Aortic smooth muscle cell (primary cell): ENCODE measurements at places on chromosomes 6 and 20. TPM values are rescaled to one million over a fixed set of nuclear protein-coding genes. Genes with fewer than 3 reads are reported as not detected.

CD40 gene
- total RNA-seq, result 7.3 and 7.8 TPM in 2 replicates

C6orf58 gene
- total RNA-seq, result 0.06 TPM in 1 of 2 replicates, not detected in the other

TXLNB gene
- 0.13 and 0.19 TPM in 2 replicates for total RNA-seq

MAS1 gene
- under 0.01 TPM in 2 replicates for total RNA-seq

CLPSL1 gene
- total RNA-seq, result not detected in 2 replicates

DUSP15 gene
- 1.6 and 2.5 TPM in 2 replicates for total RNA-seq

LY6G6C gene
- not detected in 2 replicates for total RNA-seq

DDX43 gene
- total RNA-seq, result 0.68 and 0.92 TPM in 2 replicates

ABHD16B gene
- not detected in 2 replicates for total RNA-seq

LYRM4 gene
- total RNA-seq, result 21.8 and 21.9 TPM in 2 replicates

POU5F1 gene
- 0.12 and 0.13 TPM in 2 replicates for total RNA-seq

SPATA25 gene
- 1.4 and 1.5 TPM in 2 replicates for total RNA-seq

TCP11 gene
- 0.13 and 0.25 TPM in 2 replicates for total RNA-seq

PLG gene
- not detected in 2 replicates for total RNA-seq

PHACTR1 gene
- total RNA-seq, result 0.92 and 1.2 TPM in 2 replicates

ZNF217 gene
- 10.3 and 13.2 TPM in 2 replicates for total RNA-seq

SRMS gene
- total RNA-seq, result not detected in 2 replicates

DNAH8 gene
- under 0.01 TPM in 2 replicates for total RNA-seq

ULBP3 gene
- total RNA-seq, result 15.8 and 22.6 TPM in 2 replicates

GUCA1A gene
- not detected in 2 replicates for total RNA-seq

YTHDF1 gene
- total RNA-seq, result 17.2 and 18.2 TPM in 2 replicates

ZSCAN31 gene
- total RNA-seq, result 4.2 and 8.0 TPM in 2 replicates

MATN4 gene
- total RNA-seq, result not detected in 2 replicates

C20orf141 gene
- total RNA-seq, result not detected in 2 replicates

CYP39A1 gene
- total RNA-seq, result 0.44 and 0.53 TPM in 2 replicates

RARS2 gene
- 47.3 and 47.6 TPM in 2 replicates for total RNA-seq

ULBP2 gene
- total RNA-seq, result 7.0 and 10.6 TPM in 2 replicates

PRPH2 gene
- 0.25 and 0.79 TPM in 2 replicates for total RNA-seq

TRIM15 gene
- total RNA-seq, result not detected in 2 replicates

TREM1 gene
- total RNA-seq, result 0.19 and 0.66 TPM in 2 replicates

HLA-DQB2 gene
- not detected in 2 replicates for total RNA-seq

CHRNA4 gene
- total RNA-seq, result not detected in 2 replicates

SYCP2L gene
- not detected in 2 replicates for total RNA-seq

C20orf202 gene
- total RNA-seq, result not detected in 2 replicates
